ENCODE measurements at places on chromosomes 1 and 21.
A peak's percentile ranks its signal among the peaks of the same experiment; 100 is the strongest.

- DNase-seq: no peak
Observed at GRCh38 chr1:27687906-27688305, 15.9 kb upstream of the IFI6 start.

GRCh38 chr1:7623842-7624241 is 147.3 kb upstream of the VAMP3 start:
- DNase-seq: no peak

DNA sequence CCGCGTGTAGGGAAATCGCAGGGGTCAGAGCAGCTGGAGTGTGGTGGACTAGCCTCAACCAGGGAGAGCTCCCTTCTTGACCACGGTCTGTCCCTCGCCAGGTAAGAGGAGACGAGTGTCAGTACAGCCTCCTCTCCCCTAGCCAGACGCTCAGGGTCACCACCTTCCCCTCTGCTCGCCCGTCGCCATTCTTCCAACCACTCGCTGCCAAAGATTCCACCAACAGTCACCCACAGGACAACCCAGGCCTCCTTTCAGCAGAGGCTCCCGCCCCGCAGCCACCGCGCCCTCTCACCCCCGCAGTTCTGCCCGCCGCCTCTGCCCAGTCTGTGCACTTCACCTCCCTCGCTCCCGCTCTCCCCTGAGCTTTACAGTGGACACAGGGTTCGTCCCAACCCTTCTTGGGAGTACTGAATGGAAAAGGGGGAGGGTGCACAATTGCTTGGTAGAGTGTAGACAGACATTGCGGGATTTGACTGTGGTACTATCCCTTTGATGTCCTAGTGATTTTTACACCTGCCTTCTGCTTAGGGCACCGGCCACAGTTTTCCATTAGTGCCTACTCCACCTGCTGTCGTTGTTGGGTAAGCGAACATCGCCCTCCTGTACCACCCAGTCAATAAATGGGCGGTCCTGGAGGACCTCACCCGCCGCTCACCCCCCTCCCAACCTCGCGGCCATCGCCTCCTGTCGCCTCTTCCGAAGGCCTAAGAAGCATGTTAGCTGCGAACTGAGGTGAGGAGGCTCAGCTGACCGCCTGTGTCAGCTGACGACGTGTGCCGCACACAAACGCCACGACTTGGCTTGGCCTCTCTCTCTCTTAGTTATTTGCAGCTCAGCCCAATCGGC is 9.2 kb upstream of the NBPF11 start:
- DNase-seq: no peak

DNA sequence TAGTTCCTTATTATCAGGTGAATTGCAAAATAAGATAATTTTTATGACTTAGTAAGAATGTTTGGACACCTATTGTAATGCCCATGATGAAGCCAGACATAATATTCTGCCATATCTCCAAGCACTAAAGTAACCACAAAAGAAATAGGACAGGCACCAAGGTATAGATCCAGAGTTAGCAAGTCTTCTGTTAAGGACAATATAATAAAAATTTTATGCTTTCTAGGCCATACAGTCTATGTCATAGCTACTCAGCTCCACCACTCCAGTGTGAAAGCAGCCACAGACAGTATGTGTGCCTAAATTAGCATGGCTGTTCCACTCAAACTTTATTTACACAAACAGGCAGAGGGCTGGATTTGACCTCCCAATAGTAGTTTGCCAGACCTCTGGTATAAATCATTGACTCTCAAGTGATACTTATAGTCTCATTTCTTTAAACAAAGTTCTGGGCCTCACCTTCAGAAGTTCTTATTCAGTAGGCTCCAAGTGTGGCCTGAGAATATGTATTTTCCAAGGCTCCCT is 88.3 kb downstream of the SCMH1 start:
- DNase-seq: no peak

- no peak for DNase-seq
Observed at GRCh38 chr1:109185990-109186732, 27.6 kb upstream of the SARS1 start.

GRCh38 chr21:16532840-16533239 is 803.1 kb downstream of the USP25 start:
- peak; percentile 81 for DNase-seq

DNA sequence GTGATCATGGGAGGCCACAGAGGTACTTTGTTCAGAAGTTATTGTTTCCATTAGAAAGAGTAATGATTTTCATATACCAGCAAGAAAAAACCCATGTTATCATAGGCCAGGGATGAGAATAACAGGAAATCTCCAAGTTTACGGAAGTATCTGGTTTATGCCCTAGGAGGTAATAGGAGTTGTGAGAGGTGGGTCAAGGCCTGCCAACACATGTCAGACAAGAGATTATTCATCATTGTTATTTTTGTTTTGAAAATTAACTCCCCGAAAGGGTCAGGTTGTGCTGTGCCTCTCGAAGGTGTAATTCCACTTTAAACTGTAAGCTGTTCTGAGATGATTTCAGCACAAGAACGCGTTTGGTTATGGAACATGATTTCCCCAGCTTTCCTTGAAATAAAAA is 218.4 kb downstream of the CAMTA1 start:
- DNase-seq: no peak

GRCh38 chr1:113641396-113641795 is 117.9 kb downstream of the PHTF1 start:
- DNase-seq: no peak

GRCh38 chr1:185473186-185473585 is 156.1 kb upstream of the IVNS1ABP start:
- DNase-seq: no peak

GRCh38 chr21:27078915-27079314 is 112.0 kb upstream of the ADAMTS5 start:
- no peak for DNase-seq

DNA sequence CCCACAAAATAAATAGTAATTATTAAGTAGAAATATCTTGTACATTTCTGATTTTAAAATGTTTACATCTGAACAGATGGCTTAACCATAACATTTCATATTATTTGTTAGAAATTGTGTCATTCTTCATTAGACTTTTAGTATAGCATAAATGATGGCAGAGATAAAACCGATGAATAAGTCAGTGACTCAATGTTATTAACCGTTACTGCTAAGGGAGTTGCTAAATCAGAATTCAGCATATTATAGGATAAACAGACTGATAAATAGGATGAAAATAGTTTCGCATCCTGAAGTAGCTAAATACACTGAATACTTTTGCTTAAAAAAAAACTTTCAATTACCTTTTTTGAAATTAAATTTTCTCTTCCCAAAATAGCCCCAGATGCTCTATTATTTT is 610.6 kb upstream of the ZP4 start:
- DNase-seq: no peak

DNA sequence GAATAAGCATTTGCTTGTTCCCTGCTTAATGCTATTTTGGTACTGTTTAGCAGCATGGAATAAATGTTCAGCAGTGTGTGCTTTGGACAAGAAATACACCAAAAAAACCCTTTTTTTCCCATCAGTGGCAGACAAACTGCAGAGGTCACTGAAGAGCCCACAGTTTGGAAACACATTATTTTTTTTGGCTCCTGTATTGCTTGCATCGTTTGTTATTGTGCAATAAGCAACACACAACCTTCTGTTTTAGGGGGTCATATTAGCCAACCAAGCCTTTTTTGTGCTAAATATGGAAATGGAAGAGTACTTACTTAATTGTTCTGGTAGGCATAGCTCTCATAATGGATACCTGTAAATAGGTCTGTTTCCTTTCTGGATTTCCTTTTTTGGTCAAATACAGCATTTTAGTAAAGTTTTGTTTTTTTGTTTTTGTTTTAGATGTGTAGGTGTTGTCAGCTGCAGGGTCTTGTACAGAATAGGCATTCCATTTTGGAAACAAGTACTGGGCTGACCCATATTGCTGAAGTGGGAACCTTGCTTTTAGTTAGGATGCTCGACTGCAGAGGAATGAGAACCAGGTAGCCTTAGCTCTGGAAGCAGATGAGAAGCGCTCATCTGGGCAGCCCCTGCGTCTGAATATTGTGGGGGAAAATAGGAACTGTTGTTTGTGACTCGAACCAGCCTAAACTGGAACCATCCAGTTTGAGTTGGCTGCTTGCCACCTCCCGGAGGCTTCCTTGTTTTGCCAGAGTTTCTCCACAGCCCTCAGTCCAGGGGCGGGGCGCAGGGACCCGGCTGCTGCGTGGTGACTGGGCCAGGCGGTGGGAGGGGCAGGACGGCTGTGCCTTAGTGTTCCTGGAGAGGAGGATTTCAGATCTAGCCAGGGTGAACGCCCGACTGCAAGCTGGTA is 38.4 kb downstream of the SPEN start:
- peak; percentile 94 for DNase-seq

DNA sequence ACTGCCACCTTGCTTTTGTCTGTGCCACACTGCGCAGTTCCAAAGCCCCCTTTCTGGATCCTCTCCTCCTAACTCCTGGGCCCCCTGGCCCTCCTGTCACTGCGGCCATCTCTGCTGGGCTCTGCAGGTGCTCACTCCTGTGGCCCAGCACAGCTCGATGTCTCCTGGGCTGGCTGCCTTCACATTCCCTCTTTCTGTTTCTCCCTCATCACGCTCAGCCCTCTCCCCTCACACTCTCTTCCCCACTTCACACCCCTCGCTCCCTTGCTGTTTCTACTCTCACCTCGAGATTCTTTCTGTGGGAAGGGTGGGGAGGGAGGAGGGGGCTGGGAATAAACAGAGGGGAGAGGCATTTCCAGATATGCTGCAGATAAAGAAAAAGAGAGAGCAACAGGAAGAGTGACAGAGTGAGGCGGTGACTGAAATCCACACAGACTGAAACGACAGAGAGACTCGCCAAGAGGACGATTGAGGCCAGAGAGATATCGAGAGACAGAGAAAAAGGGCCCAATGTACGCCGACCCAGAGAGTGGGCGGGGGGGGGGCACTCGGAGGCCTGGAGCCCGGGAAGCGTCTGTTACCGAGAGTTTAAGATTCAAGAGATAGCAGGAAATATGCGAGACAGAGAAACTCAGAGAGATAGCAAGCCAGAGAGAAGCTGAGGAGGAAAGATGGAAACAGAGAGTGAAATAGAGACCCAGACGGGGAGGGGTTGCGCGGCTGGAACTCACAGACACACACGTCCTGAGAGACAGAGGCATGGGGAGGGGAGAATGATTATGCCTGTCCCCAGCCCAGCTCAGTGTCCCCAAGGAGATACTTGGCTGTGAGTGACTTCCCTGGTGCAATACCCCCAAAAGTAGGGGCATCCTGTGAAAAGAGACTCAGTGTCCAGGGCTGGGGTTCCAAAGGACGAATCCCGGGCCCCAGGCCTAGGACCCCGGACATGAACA is 666 bp downstream of the CSF3R start:
- no peak for DNase-seq

GRCh38 chr1:110645821-110646735 is 28.7 kb downstream of the KCNA3 start:
- peak; percentile 78 for DNase-seq

DNA sequence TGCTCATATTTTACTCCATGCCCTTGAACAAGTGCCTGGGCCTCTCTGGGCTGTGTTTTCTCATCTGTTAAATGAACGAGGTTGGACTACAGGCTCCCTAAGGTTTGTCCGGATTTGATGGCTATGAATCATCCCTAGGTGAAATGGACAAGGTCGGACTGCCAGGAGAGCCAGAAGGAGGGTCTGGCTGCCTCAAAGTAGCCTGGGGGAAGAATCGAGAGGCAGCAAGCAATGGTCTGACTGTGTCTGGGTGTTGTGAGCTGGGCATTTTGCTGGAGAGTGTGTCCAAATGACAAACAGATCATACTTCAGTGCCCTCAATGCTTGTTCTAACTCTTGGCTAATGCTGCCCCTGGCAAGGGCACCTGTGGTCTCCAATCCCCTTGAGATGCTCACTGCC is 730.9 kb downstream of the PTPRU start:
- no peak for DNase-seq

DNA sequence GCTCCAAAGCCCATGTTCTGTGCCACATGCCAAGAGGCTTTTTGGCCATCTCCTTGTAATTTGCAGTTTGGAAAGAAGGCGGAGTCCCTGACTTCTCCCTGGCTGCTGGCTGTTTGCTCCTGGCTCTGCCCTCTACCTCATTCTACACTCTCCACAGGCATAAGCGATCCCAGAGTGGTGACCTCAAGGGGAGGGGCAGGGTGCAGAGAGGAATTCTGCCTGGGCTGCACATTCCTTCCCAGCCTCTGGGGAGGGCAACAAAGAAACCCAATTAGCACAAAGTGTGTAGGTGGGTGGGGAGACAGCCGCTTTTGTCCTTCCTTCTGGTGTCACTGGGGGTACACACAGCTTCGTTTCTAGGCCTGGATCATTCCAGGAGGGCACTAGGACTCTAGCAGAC is 95.3 kb downstream of the HIVEP3 start:
- DNase-seq: no peak

GRCh38 chr1:211874521-211875347 is 44.2 kb upstream of the LPGAT1 start:
- no peak for DNase-seq

DNA sequence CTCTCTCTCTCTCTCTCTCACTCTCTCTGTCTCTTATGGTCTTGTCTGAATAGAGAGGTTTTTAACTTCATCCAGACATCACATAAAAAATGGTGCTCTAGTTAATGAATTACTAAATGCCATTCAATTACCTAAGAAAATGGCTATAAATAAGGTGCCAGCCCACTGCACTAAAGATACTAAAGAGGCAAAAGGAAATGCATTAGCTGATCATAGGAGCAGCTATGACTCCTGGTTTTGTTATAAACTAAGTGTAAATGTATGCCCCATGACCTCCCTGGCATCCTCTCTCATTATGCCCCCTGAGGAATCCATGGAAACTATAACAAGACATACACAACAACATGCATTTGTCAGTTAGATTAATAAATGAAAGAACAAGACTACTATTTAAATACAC is 57.5 kb upstream of the PDC start:
- no peak for DNase-seq

DNA sequence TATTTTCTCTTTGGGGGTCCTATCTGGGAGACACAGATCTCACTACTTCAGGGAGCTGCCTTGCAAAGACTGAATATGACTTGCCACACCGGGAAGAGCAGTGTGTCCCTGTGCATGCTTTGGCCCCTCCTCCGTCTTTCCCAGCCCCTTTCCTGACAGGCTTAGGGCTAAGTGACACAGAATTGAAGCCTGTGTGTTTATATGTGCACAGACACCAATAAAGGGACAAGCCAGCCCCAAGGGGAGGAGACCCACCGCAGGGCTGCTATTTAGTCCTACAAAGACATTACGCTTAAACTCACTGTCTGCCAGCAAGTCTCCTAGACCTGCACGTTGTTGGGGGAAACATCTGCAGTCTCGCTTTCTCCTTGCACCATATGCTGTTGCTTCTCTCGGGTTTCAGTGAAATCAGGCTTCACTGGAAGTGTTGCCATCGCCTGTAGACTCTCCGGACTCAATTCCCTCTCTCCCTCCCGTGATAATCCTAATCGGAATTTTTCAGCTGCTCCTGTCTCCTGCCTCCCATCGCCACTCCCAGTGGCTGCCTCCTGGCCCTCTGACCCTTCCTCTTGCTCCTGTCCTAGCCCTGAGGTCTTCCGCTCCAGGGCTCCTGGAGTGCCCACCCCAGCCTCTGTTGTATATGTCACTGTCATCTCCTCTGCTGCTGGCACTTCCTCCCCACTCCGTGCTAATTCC is 58.5 kb upstream of the LRRC53 start:
- DNase-seq: no peak

GRCh38 chr1:22921452-22922126 is 51.1 kb downstream of the LACTBL1 start:
- no peak for DNase-seq

GRCh38 chr1:28209700-28210099 is 23.1 kb downstream of the DNAJC8 start:
- DNase-seq: no peak

All from fibroblast of mammary gland (primary cell).